ENCODE measurements at places on chromosomes 4 and X.

- peak; percentile 23 for DNase-seq
Observed at GRCh38 chrX:40068048-40068447, 29.7 kb downstream of the BCOR start.

DNA sequence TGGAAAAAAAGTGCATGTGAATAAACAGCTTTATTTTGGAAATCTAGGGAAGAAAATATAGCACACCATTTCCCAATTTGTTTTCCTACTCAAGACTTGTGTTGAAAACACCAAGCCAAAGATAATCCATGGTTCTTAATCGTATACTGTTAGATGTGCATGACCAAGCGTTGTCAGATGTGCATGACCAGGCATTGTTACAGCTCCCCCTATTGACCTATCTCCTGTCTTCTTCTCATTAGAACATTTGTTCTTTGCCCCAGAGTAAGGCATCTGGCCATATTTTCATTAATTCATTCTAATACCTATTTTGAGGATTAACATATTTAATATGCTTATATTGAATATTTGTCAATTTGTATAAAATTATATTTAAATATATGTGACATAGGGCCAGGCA lies 14.4 kb upstream of the VCX start:
- DNase-seq: peak; percentile 5

- no peak for DNase-seq
Observed at GRCh38 chr4:140137671-140138070, 16.3 kb downstream of the MAML3 start.

GRCh38 chr4:135724421-135724820 lies 1522.8 kb upstream of the PABPC4L start:
- DNase-seq: no peak

DNA sequence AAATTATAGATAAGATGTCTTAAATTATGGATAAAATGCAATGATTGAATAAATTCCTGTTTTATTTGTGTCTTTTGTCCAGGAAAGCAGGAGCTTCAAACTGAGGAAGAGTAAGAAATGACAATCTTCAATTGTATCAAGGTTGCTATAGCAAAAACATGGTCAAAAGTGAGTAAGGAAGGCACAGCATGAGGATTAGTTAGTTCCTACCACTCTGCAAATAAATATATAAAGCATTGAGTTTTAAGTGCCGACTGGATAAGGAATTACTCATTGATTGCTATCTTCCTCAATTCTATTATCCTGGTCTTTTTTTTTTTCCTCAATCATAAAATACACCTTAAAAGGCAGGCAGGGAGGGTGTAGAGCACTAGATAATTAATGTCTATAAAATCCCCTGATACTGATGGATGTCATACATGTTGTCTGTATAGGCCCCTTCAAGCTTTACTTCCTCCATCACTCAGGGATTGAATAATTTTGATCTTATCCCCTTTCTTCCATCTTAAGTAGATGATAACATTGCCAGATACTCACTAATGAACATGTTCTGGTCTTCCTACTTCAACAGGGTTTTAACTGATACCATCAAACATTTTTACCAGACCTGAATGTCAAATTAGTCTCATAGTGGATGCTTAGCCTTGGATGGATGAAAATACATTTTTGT lies 86.6 kb downstream of the MID1 start:
- no peak for DNase-seq

- DNase-seq: peak; percentile 42
Observed at GRCh38 chrX:136130931-136131833, 16.2 kb upstream of the FHL1 start.

DNA sequence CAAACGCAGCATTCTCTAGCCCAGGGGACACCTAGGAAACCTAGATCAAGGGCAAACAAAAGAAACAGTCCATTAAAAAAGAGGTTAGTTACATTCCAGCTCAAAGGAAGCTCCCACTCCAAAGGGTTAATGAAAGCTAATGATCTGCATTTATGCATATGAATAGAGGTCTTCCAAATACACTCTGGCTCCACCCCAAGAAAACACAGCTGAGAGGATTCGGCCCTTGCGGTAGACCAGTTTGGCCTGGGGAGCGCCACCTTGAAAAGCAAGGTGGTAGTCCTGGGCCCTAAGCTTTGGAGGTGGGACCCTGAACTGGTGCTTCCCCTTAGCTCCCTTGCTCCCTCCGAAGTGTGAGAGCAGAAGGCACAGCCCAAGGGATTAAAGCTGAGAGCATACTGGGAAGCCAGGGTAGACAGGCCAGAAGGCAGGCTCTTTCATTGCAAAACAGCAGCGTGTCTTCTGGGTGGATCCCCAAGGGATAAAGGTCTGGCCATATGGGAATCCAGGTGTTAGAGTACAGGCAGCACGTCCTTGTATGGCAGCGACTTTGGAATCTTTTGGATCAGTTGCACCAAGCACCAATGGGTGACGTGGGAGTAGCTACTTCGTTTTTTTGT lies 3.7 kb downstream of the GABRQ start:
- no peak for DNase-seq

GRCh38 chr4:137614491-137614890 lies 82.2 kb upstream of the PCDH18 start:
- no peak for DNase-seq

GRCh38 chr4:152970102-152970820 lies 34.1 kb downstream of the FHDC1 start:
- no peak for DNase-seq

DNA sequence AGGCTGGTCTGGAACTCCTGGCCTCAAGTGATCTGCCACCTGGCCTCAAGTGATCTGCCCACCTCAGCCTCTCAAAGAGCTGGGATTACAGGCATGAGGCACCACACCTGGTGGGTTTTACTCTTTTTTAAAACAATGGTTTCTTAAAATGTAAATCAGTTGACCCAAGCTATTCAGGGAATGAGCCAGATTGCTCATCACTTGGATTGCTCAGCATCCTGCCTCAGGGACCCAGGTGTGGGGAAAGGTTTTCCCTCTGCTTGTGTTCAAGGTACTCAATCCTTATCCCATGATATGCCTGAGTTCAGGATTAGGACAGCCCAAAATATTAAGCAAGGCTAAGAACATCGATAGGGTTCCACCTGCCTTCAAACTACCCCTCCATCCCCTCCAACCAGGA lies 67.4 kb downstream of the CHRNA9 start:
- DNase-seq: no peak

DNA sequence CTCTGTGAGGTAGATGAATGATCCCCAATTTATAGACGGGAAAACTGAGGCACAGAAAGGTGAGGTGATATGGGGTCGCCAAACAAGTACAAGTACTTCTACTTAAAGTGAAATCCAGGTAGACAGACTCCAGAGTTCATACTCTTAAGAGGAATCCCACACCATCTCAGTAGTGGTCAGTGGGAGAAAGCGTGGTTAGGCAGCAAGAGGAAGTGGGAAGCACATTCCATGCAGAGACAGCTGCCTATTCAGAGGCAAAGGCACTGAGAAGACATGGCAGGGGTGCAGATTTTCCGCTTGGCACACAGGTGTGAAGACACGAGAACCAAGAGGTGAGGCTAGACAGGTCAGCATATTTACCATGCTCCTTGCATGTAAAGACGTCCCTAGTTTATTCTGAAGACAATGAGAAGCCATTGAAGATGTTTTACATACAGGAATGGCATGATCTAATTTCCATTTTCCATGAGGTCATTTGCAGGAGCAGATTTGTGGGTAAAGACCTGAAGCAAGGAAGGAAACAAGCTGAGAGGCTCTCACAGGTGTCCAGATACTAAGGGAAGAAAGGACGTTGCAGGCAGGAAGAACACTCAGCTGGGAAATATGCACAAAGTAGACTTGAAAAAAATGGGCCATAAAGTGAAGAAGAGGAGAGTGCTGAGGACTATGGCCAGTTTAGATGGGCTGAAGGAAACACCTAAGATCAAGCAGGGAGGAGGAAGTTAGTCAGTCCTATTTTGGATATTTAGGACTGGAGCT lies 17.3 kb upstream of the CLNK start:
- DNase-seq: no peak

DNA sequence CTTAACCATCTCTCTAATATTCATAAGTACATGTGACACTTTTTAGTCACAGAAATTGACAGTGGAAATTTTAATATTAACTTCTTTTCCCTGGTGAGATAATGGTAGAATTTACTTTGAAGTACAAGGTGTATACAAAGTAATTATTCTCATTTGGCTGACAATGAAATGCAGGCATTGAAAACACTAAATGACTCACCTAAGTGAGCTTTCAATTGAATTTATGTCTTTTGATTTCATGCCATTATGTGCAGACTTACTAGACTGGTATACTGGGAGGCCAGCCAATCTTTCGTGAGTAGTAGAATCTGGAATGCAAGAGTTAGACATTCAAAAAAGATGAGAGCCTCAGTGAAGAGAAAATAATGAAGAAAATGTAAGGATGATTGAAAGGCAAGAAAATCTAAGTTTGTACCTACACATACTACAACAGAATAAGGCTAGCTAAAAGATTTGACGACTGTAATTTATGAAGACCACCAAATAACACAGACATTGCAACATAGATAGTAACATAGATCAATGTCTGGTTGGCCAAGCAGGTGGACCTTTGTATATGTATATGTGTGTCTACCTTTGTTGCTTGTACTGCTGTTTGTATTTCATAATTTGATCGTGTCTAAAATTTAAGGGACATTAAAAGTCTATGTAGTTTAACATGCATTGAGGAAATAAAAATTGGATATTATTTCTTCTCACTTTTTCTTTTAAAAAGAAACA lies 459.7 kb downstream of the IL15 start:
- DNase-seq: peak; percentile 95

- DNase-seq: no peak
Observed at GRCh38 chrX:17919896-17920446, 58.9 kb upstream of the RAI2 start.

- no peak for DNase-seq
Observed at GRCh38 chr4:96016634-96017299, 176.9 kb downstream of the PDHA2 start.

GRCh38 chr4:37561196-37561802 lies 124.9 kb downstream of the RELL1 start:
- DNase-seq: no peak

Measured in foreskin fibroblast (primary cell).